ENCODE measurements at places on chromosomes 7 and 10.
A peak's percentile ranks its signal among the peaks of the same experiment; 100 is the strongest.

GRCh38 chr10:28738200-28738599 lies 60.9 kb downstream of the BAMBI start:
- DNase-seq, result no peak

GRCh38 chr7:83579740-83580139 lies 69.2 kb downstream of the SEMA3E start:
- no peak for DNase-seq

GRCh38 chr7:112938863-112939573 lies 147.6 kb downstream of the GPR85 start:
- no peak for DNase-seq

GRCh38 chr7:139886899-139887298 lies 57.8 kb downstream of the TBXAS1 start:
- DNase-seq, result no peak

DNA sequence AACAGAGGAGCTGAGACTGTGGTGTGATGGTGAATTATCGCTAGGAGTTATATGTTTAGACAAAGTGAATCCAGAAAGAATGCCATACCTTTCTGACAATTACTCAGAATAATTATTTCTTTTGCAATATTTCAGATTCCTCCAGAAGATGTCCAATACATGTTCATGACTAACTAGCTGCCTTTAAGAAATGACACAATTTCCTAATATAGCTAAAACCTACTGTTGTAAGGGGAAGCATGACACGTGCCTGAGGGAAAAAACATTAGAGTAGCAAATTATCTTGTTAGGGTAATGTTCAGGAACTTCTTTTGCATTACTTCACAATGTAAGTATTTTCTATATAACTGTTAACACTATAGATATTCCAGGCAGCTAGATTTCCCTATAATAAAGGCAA lies 150.3 kb downstream of the COL28A1 start:
- no peak for DNase-seq

DNA sequence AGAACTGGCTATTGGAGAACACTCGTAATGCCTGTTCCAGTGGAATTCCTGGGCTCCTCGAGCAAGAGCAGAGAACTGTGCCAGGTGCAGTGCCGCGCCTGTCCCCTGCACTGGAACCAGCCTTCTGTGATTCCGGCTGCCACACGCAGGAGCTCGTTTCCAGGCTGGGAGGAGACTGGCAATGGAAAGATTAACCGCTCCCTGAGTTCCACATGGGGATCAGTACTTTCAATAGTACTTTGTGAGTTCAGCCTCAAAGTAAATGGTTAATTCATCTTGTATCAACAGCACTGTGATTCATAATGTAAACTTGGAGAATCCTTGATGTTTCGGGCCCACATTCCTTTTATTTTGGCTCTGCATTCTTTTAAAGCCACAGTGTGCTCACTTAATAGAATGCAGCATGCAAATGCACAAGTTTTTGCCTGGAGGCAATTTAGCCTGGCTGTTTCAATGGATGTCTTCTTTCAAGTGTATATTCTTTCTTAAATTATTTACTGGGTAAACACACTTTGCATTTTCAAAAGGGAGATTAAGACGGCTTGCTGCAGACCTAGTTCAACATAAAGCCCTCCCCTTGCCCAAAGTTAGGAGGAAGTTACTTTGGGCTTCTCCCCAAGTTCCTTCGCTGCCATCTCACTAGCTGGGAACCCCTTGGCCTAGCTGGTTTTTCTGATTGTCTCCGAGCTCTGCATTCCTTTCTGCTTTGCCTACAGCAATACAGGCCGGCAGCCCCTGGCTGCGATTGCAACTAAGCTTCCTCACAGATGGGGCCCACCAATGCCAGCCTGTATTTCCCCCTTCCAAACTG lies 138.1 kb upstream of the TCF7L2 start:
- DNase-seq, result peak; percentile 66

DNA sequence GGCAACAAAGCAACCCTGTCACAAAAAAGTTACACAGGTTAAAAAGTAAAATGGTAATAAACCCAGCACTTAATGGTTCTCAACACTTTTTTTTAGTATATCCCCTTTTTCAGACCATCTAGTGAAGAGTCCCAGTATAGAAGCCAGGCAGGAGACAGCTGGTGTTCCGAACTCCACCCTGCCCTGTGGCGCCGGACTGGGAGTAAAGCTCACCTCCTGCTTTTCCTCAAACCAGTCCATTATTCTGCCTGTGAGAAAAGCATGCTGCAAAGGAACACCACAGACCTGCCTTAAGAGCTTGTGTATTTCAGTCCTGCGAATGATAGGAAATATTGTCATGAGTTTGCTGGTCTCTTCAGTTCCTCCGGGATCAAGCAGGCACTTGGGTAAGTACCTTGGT lies 81.0 kb downstream of the EZH2 start:
- no peak for DNase-seq

- no peak for DNase-seq
Measured at GRCh38 chr7:36600314-36600682, 124.0 kb downstream of the AOAH start.

DNA sequence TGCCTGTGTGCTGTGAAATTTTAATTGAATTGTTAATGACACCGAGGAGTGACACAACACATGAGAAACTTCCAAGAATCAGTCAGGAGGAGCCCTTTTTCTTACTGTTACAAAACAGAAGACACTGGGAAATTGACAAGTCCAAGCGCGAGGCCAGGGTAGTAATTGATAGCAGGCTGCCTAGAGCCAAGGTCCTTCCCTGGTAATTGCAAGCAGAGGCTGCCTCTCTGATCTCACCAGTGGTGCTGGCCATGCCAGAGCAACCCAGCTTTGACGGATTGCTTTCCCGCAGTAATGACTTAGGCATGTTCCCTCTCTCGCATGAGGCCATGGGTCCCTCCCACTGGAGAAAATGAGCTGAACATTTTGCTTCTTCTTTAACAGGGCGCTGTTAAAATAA lies 111.5 kb downstream of the LRMDA start:
- DNase-seq, result no peak

- no peak for DNase-seq
Measured at GRCh38 chr7:13466874-13467547, 522.5 kb downstream of the ETV1 start.

- DNase-seq, result peak; percentile 78
Measured at GRCh38 chr10:82826132-82826531, 951.1 kb downstream of the NRG3 start.

DNA sequence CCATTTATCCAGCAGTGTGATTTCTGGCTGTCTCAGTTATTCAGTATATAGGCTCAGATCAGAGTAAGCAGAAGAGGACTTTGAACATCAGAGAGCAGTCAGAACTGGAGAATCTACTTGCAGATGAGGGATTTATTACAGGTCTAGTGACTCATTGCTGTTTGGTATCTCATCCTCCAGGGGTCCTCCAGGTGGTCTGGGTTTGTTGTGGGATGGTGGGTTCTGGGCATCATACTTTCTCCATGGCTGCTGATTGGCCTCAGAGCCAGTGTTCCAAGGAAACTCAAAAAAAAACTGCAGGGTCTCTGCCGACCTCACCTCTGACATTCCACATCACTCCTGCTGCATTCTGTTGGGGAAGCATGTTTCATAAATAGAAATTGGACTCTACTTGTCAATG lies 214.8 kb downstream of the CNTNAP2 start:
- no peak for DNase-seq

GRCh38 chr7:116162992-116163391 lies 47.3 kb upstream of the TES start:
- no peak for DNase-seq

- DNase-seq, result no peak
Measured at GRCh38 chr10:77455561-77455960, 182.0 kb downstream of the KCNMA1 start.

GRCh38 chr10:29540016-29540415 lies 94.8 kb downstream of the SVIL start:
- no peak for DNase-seq

GRCh38 chr10:50618624-50619023 lies 5.1 kb downstream of the SGMS1 start:
- DNase-seq, result no peak

DNA sequence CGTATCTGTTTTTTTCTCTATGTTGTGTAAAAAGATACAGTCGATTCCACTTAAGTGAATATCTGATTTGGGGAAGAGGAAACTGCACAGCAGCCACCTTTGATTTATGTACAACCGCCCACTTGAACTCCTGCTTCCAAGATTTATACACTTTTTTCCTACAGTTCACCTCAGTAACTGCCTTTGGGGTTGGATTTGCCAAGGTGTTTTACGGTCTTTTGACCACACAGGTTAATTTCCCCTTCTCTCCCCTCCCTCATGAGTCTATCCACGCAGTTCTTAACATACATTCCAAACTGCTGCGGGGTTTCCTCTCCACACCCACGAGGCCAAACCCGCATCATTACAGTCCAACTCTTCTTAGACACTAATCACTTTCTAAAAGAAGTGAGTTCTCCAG lies 277.0 kb downstream of the USP6NL start:
- no peak for DNase-seq

GRCh38 chr7:11170863-11171568 lies 197.3 kb downstream of the PHF14 start:
- no peak for DNase-seq

GRCh38 chr7:136480901-136481300 lies 387.6 kb upstream of the CHRM2 start:
- no peak for DNase-seq

- no peak for DNase-seq
Measured at GRCh38 chr7:29839921-29840320, 33.6 kb downstream of the WIPF3 start.

- no peak for DNase-seq
Measured at GRCh38 chr10:28569506-28570159, 36.7 kb downstream of the WAC start.

GRCh38 chr10:11447586-11447985 lies 163.9 kb downstream of the USP6NL start:
- DNase-seq, result no peak

DNA sequence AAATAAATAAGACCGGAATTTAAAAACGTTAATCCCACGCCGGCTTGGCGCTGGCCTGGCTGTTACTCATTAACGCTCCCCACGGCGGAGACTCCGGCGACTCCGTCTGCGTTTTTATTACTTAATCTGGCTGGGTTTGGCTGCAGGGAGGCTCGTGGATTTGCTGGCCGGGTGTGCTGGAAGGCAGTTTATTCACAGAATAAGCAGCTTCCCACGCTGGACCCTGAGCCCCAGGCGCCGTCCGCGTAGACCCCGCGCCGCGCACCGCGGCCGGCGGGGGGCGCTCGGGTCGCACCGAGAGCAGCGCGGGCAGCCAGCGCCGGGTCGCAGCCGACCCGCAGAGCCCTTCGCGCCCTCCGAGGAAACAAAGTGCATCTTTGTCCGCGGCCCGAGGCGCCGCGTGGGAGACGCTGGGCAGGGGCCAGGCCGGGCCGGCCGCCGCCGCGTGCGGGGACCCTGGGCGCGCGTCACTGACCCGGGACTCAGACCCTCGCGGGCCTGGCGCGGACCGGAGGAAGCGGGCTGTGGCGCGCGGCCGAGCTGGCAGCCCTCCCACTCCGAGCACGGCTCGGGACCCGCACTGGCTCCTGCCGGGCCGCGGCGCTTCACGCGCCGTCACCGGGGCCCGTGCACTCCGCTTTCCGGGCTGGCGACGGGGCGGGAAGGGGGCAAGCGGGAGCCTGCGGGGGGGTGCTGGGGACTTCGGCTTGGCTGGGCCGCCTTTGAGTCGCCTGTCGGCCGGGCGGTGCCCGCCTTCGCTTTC lies 587 bp upstream of the GRK5 start:
- DNase-seq, result peak; percentile 70

GRCh38 chr10:110395350-110396283 lies 90.9 kb upstream of the SMNDC1 start:
- peak; percentile 32 for DNase-seq

- DNase-seq, result no peak
Measured at GRCh38 chr10:29430101-29430500, 141.2 kb downstream of the LYZL1 start.

DNA sequence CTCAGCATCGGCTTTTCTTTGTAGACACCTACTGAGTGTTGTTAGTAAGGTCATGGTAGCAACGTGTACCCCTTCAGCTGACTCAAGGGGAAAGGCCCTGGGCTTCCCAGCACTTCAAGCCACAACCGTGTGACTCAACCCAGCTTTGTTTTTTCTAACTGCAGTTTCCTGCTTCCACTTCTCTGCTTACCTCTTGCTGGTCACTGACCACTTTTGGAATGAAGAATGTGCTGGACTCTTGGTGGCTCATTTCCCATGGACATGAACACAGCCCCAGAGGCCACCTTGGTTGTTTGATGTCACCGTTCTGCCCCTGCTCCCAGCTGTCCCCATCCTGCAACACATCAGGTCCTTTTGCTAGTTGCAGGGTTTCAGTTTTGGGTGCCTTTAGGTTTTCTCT lies 69.5 kb upstream of the ZNF438 start:
- peak; percentile 27 for DNase-seq

DNA sequence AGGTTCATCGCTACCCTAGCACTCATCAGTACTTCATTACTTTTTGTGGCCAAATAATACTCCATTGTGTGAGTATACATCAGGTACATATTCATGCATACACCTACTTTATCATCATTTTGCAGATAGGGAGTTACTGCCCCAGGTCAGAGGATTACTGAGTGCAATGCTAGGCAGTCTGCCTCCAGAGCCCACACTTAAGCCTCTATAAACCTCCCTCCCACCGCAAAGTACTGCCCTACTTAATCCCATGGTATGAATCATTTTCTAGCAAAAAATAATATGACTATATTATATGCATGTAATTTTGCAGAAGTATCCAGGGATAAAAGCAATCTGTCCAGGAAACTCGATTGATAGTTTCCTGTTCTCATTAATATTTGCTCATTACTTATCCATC lies 194.3 kb downstream of the GRID1 start:
- DNase-seq, result no peak

- DNase-seq, result no peak
Measured at GRCh38 chr10:127854769-127855590, 37.8 kb downstream of the CLRN3 start.

DNA sequence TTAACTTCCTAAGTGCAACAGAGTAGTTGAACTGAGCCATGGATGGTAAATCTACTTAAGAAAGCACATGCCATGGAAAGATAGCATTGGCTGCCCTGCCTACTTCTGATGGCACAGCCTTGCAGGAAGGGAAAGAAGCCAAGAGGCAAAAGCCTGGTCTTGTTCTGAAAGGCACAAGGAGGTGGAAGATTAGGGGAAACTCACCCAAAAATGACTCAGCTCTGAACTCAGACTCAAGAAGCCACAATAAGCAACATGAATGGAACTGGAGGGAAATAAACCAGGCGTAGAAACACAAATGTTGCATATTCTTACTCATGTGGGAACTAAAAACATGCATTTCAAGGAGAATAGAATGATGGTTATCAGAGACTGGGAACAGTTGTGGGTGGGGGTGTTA lies 20.8 kb upstream of the ALOX5 start:
- no peak for DNase-seq

- DNase-seq, result no peak
Measured at GRCh38 chr7:139431459-139431858, 52.0 kb downstream of the KLRG2 start.

GRCh38 chr7:92698237-92698841 lies 108.1 kb upstream of the FAM133B start:
- no peak for DNase-seq

DNA sequence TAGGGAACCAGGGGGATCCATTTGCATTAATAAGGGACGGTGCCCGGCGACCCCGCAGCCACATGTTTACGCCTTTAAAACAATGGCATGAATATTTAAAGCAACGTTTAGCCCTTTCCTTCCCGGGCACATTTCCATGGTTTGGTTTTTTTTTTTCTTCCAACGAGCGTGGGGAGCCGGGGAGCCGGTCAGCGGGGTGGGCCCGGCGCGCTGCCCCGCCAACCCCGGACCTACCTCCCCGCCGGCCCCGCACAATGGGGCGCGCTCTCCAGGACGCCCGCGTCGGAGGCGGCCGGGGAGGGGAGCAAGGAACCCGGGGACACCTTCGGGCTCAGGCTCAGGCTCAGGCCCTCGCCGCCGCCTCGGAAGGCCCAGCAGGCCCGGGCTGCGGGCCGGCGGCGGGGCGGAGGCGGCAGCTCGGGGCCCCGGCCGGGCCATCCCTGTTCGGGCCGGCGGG lies 1.0 kb downstream of the SEPHS1 start:
- DNase-seq, result no peak
